ENCODE measurements at places on chromosomes 13 and 19.

- no peak for DNase-seq
These were observed 449.9 kb downstream of the KLF12 start for GRCh38 chr13:73684286-73684685.

- DNase-seq = no peak
These were observed 131.7 kb downstream of the KLF5 start for GRCh38 chr13:73190477-73190876.

GRCh38 chr13:74819549-74819948 lies 662.4 kb downstream of the TBC1D4 start:
- peak; percentile 10 for DNase-seq

DNA sequence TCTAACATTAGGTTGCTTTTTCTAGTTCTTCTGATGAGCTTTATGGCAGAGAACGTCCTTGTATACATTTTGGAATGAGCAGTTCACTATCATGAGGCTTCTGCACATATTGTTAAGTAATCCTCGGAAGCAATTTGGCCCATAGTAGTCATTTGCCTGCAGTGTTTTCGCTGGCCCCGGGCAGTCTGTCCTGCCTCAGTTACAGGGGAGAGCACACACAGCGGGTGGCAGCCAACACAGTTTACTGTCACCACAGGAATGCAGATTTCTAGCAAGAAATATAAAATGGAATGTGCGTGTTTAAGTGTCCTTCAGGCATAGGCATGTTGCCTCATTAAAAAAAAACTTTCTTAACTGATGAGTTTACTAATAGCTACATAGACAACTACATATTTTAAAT lies 71.5 kb upstream of the GJB6 start:
- no peak for DNase-seq

- DNase-seq = no peak
These were observed 15.2 kb upstream of the PIK3R2 start for GRCh38 chr19:18137657-18138339.

- no peak for DNase-seq
These were observed 5.3 kb downstream of the EFNA2 start for GRCh38 chr19:1290703-1291651.

DNA sequence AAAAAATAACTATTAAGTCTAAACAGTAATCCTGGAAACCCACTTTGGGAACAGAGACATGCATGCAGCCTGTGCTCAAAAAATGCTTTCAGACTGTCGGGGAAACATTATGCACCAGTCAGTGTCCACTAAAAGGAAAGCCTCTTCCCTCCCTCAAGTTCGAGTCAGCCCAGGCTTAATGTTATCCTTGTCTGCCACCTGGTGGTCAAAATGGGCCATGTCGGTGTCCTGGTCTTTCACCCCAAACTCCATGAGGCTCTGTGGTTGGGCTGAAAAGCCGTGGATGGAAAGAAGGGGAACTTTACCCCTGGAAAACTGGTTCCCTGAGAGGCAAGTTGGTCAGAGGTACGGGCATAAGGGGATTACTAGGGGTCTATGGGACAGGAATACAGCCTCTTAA lies 88.4 kb upstream of the ZNF492 start:
- DNase-seq = no peak

DNA sequence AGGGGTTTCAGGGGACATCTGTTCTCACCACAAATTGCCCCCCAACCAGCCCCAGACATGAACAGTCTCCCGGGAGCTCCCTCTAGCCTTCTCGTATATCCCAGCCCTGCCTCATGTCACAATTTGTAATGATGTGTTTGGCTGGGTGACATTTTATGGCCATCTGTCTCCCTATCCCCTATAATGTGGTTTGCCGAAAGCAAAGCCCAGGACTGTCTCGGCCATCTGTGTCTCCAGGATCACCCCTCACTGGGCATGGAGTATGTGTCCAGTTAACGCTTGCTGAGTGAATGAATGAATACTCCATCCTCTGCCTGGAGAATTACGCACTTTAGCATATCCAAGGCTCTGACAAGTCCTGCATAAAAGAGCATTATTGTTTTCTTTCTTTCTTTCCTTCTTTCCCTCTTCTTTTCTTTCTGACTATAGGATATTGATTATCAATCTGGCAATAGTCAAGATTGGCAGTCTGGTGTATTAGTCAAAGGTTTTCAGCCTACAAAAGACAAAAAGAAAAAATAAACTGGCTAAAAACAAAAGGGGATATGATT lies 15.1 kb downstream of the HPN start:
- no peak for DNase-seq

GRCh38 chr19:34403784-34404108 lies 453 bp upstream of the PDCD2L start:
- no peak for DNase-seq

- no peak for DNase-seq
These were observed 316.3 kb downstream of the DLEU7 start for GRCh38 chr13:50527188-50527587.

- peak; percentile 65 for DNase-seq
These were observed 86.9 kb downstream of the CDK8 start for GRCh38 chr13:26340807-26341206.

DNA sequence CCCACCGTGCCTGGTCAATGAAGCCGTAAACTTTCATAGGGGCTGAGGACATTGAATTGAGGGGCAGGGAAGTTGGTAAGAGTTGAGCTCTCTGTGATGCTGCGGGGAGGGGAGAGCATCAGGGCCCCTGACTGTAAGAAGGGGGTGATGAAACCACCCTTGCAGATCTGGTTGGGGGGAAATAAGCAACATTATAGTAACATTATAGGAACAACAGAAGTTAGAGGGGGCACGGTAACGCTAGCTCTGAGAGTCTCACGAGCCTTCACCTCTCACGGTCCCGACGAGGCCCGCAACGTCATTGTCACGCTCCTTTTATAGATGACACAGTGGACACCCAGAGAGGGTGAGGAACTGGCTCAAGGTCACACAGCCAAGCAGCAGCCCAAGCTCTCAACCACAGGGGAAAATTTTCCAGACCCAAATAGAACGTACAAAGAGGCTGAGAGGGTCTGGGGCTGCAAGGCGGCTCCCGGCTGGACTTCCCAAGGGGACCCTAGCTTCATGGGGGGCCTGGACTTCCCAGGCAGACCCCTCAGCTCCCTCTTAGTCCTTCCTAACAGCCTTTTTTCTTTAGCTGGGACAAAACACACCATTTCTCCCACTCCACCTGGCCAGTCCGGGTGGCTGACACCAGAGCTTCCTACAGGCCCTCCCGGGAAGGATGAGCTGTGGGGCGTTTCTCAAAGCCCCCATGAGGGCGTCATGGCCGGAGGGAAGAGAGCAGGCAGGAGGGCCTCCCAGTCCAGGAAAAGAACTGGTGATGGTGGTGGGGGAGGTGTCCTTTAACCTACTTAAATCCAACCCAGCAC lies 4.1 kb downstream of the TLE5 start:
- no peak for DNase-seq

DNA sequence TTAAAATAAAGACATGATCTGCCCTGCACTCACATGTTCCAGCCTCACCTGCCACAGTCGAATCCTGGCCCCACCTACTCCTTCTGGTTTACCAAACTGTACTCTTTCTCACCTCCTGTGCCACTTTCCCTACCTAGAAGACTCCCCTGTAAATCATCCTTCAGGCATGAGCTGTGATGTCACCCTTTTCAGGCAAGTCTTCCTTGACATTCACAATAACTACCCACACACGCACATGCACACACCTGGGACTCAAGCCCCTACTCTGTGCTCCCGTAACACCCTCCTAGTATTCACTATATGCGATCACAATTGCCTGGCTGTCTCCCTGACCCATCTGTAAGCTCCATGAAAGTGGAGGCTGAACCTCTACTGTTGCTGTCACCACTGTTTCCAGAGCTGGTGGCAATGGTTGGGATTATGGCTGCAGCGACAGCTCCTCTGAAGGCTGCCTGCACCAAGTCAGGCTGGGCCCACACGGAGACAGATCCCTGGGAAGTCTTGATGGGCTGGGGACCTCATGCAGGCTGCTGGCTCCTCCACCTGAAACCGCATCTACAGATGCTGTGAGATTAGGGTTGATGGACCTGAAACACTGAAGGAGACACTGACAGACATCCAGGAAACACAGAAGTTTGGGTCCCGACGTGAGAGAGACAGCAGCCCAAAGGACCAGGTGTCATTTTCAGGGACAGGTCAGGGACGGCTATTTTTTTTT lies 611.1 kb downstream of the UQCRFS1 start:
- no peak for DNase-seq

DNA sequence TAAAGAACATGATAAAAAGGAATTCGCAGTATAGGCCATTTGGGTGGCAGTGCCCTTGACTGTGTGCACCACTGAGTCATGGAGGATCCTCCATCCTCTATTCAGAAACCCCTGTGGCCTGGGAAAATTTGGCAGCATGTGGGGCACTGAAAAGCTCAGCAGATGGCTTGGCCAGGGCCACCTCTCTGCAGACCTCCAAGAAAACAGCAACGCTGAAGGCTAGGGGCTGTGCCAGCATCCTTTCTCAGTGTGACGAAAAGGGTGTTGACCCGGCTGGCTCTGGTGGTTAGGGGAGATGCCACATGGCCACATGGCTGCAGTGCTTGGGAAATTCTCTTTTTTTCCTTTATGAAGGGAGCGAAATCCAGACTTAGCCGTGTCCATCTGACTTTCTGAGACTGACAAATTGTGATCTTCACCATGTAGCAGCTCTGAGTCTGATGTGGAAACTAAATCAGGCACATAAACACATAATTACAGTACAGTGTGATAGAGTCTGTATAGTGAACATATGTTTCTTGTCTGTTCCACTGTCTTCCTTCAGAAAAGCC lies 178.0 kb downstream of the KCTD12 start:
- no peak for DNase-seq

GRCh38 chr19:5628461-5628860 lies 5.6 kb downstream of the SAFB start:
- DNase-seq = peak; percentile 21

DNA sequence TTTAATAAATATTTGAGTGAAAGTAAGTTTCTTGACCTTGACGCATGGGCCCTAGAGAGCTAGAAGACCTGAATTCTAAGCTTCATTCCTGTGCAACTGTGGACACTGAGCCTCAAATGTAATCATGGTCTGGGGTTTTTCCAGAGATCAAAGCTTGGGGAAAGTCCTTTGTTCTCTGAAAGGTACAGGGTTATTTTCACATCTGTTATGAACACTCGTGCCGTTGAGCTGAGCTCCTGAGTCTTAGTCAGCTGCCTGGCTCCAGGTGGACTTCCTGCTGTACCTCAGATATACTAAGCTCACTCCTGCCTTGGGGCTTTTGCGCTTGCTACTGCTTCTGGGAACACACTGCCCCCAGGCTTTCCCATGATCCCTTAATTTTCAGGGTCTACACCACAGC lies 7.5 kb upstream of the ZBTB32 start:
- DNase-seq = no peak

- DNase-seq = no peak
These were observed 26.0 kb upstream of the MAB21L1 start for GRCh38 chr13:35502456-35502855.

DNA sequence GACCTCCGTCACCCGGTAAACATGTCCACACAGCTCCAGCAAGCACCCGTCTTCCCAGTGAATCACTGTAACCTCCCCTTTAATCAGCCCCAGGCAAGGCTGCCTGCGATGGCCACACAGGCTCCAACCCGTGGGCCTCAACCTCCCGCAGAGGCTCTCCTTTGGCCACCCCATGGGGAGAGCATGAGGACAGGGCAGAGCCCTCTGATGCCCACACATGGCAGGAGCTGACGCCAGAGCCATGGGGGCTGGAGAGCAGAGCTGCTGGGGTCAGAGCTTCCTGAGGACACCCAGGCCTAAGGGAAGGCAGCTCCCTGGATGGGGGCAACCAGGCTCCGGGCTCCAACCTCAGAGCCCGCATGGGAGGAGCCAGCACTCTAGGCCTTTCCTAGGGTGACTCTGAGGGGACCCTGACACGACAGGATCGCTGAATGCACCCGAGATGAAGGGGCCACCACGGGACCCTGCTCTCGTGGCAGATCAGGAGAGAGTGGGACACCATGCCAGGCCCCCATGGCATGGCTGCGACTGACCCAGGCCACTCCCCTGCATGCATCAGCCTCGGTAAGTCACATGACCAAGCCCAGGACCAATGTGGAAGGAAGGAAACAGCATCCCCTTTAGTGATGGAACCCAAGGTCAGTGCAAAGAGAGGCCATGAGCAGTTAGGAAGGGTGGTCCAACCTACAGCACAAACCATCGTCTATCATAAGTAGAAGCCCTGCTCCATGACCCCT lies 9.0 kb upstream of the CEACAM5 start:
- DNase-seq = no peak

- no peak for DNase-seq
These were observed 234.6 kb upstream of the RFC3 start for GRCh38 chr13:33583398-33583797.

DNA sequence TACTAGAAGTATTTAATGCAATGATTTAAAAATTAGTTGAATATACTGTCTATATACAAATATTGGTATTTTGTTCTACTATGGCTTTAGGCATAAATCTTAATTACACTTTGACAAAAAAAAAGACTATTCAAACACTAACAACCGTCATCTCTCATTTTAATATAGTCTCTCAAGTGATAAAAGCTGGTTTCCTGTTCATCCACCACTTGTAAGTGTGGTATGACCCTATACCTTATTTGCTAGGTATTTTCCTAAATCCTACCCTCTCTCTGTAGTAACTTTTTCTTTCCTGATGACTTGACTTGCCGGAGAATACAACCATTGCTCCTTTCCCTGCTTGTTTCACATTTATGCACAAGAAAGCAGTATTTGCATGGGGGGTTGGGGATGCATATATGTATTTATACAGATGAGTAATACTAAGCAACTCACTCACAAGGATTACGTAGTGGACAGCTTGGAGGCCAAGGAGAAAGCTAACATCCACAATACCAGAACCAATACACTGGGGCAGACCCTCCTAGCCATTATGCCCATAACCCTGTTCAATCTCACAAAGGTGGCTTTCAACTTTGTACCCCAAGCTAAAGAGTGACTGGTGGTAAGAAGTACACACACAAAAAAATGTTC lies 12.7 kb upstream of the EFNB2 start:
- peak; percentile 49 for DNase-seq

GRCh38 chr19:58038688-58039204 lies 4.9 kb downstream of the ZSCAN1 start:
- no peak for DNase-seq

DNA sequence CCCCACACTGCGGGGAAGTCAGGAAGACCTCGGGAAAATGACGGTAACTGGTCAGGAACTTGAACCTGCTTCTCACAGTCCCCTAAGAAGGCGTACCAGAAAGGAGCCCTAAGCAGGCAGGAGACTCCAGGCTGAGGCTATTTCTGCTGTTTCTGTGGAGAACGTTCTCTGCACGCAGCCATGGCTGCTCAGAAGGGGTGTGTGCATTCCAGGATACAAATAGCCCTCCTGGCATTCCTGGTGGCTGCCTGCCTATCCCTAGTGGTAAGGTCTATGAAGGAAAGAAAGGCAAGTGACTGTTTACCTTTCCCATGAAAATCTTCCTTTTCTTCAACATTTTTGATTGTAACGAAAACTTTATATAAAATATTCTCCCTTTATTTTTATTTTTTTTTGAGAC lies 2.5 kb downstream of the SGCG start:
- no peak for DNase-seq

DNA sequence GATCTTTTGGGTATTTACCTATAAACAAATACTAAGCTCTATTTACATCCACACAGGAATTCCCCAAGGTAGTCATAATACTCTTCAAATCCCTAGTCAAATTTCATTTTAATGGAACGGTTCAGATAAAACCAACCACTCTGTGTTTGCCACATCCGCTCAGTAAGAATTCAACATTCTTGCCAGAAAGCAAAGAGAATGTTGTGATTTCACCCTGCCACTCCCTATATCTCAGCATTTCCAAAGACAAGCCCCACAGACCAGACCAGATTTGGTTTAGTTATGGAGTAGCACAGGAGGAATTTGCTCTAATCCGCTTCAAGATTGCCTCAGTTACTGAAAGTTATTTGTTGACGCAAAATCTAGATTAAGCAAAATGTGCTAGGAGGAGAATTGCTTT lies 105.6 kb upstream of the SERP2 start:
- peak; percentile 97 for DNase-seq

GRCh38 chr13:79812070-79812850 lies 331.3 kb downstream of the NDFIP2 start:
- no peak for DNase-seq
